T-helper 9 cell (primary cell): ENCODE measurements at places on chromosomes 3 and 15.

DNA sequence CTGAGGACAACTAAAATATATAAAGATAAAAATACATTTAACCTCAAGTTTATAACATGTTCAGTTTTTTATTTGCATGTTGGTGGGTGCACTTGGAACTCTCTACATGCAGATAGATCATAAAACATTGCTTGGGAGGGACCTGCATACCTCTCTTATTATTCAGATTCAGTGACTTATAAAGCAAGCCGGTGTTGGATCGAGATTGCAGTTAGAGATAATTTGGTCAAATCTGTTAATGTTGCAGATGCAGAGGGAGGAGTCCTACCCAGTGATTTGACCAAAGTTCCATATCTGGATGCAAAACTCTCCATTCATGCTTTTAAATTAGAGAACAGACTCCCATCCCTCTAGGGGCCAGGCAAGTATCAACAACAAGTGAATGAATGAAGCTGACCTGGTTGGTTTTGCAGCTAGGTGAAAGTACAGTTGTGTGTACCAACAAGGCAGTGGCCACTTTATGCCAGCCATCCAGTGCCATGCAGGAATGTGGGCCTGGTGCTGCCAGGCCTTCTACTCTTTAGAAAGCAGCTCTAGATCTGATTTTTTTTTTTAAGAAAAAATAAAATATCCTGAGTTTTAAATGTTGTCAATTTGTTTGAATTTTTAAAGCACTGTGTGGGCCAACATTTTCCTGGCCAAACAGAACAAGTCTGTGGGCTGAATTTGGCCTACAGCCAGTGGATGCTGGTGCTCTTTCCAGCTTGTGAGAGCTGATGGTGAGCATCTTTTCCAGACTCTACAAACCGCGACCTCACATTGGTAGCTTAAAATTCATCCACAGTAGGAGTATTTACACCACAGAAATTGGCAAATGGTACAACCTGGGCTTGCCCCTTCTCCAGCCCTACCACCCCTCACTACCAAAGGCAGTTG, 12.3 kb downstream of the CDIN1 start:
- no peak for DNase-seq

- DNase-seq: no peak
Observed at GRCh38 chr3:71930056-71930991, 145.4 kb upstream of the PROK2 start.

DNA sequence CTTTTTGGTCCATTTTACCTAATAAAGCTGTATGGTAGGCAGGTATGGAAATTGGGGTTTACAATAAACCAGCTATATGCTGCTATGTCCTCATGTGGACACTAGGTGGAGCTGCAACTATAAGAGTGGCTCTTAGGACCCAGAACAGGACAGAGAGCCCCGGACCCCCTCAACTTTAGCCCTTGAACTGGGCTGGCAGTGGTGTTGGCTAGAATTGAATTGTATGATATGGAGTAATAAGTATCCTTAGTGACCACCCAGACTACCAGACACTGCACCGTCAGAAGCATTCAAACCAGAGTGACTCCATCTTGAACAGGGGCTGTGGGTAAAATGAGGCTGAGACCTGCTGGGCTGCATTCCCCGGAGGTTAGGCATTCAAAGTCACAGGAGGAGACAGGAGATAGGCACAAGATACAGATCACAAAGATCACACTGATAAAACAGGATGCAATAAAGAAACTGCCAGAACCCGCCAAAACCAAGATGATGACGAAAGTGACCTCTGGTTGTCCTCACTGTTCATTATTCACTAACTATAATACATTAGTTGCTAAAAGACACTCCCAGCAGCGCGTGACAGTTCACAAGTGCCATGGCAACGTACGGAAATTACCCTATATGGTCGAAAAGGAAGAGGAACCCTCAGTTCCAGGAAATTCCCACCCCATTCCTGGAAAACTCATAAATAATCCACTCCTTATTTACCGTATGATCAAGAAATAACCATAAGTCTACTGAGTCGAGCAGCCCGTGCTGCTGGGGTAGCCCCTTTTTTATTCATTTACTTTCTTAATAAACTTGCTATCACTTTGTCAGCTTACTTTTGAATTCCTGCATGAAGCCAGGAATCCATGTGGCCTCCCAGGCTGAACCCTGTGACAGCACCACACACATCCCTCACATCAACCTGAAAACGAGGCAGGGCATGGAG, 68.7 kb upstream of the BLM start:
- DNase-seq: peak; percentile 33

DNA sequence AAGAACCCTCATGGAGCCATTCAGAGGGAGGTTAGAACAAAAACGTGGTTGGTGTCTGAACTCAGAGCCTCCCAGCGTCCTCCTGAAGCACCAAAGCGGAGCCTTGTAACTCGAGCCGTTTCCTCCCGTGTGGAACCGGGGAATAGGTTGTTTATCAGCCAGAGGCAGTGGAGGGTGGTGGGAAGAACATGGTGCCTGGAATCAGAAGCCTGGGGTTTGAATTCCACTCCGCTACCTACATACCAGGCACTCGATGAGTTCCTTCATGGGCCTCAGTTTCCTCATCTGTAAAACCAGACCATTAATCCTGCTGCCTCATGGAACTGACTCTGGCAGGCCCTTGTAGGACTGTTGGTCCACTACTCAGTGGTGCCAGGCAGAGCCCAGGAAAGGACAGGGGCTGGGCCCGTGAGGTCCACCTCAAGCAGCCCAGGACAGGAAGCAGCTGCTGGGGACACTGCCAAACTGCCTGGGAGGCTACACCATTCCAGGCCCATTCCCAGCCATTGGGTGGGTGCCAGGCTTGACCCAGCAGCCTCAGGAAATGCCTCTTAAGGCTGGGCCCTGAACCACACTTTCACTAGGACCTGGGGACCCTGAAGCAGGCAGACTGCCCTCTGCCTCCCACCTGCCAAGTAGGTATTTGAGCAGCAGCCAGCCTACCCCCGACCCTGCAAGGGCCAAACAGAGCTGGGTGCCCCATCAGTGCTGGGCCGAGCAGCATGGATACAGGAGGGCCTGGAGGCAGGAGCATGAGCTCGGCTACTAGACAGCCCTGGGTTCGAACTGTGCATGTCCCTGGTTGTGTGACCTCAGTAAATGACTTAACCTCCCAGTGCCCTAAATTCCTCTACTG, 33.4 kb downstream of the PRKCD start:
- no peak for DNase-seq

DNA sequence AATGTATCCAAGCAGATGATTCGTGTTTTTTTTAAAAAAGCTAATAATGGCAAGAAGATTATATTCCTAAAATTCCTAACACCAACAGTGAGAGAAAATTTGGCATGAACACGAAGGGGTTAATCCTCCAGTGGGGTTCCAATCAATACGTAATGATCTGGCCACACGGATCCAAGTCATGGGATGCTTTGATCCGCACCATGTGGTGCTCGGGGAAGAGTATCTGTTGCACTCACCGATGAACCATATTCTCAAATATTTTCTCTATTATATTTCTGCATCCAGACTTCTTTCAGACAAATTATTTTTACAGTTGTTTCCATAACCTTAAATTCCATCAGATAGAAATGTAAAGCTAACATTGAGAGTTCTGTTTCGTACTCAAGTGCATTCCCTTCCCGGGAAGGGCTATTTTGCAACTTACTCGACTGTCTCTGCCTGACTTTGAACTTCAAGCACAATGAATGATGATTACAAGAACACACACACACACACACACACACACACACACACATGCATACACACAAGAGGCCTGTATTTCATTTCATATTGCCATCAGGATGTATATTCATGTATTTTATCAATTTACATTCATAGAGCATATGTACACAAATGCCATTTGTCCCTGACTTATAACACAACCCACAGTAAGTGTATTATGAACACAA, 567.2 kb downstream of the FOXP1 start:
- DNase-seq: no peak
